ENCODE measurements at places on chromosomes 7 and 10.

DNA sequence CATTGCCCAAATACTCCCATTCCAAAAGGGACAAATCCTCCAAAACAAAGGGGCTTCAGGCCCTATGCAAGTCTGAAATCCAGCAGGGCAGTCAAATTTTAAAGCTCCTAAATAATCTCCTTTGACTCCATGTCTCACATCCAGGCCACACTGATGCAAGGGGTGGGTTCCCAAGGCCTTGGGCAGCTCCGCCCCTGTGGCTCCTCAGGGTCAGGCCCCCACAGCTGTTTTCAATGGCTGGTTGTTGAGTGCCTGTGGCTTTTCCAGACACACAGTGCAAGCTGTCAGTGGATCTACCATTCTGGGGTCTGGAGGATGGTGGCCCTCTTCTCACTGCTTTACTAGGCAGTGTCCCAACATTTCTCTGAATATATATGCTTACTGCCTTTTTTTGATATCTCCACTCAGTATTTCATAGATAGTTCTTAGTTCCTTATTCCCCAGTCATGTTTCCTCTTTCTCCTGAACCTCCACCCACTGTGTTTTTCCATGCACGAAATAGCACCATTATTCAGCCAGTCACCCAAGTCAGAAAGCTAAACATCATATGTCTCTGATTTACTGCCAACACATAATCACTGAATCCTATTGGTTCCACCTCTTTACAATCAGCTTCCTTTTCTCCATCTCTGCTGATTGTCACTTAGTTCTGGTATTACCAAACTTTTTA lies 172.6 kb upstream of the CACNA2D1 start:
- no peak for DNase-seq

DNA sequence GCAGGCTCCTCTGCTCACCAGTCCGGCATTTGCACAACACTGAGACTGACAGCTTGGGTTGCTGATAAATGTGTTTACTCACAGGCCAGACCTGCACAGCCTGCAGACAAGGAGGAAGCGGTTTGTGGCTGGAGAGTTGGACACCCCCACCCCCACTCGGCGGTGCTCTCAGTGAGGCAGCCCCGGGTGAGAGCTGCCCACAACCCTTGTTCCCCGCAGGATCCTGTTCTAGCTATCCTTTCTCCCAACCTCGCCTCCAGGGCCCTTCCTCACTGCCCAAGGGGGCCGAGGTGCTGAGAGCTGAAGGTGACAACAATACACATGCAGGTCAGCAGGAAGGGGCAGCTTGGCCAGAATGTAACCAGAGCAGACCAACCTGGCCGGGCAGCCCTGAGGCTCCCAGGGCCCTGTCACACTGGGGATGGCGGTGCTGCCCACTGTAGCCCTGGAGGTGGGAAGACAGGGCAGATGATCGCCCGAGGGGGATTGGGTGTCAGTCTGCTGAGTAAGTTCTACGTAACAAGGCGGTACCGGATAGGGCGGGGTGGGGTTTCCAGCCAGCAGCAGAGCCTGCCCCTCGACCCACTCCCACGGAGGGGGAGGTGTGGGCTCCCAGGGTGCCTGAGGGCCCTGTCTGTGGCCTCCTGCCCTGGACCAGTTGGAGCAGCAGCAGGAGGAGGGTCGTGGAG lies 2.1 kb upstream of the ADAM8 start:
- DNase-seq, result peak; percentile 40

DNA sequence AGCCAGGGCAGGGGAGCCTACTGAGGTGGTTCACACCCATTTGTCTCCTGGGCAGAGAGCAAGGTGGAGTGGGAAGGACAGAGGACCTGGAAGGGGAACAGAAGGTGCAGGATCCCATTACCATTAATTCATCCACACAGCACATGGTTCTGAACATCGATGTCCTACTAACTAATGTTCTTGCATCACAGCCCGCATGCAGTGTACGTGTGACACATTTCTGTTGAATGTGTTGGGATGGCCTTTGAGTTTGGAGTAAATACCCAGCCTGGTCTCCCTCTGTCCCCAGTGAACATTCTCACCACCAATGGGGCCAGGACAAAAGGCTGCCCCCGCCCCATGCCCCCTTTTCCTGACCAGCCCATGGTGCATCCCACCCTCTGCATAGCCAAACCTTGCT lies 46.3 kb downstream of the FAM241B start:
- no peak for DNase-seq

DNA sequence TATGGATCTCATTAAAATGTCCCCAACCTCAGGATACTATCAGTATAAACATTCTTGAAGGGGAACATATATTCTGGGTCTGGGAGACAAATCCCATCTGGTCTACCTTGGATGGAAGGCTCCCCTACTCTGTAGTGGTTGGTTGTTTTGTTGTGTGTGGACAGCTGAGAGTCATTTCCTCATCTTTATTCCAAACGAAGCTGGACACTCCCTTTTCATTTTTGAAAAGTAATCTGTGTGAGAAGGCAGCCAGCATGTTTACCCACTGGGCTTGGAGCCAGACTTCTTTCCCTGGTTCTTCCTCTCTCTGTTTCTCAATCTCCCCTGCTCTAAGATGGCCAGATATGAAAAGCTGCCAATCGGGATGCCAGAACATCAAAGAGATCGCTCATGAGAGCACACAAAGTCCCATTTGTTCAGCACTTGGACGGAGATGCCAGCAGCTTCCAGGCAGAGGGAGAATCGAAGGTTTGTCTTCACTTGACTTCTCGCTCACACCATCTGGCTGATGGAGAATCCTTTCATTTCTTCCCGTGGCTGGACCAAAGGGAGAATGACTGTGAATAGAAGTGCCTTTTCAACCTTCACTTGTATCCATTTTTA lies 108.1 kb upstream of the AGR3 start:
- peak; percentile 91 for DNase-seq

GRCh38 chr10:1361411-1362105 lies 305.4 kb downstream of the WDR37 start:
- DNase-seq, result no peak

DNA sequence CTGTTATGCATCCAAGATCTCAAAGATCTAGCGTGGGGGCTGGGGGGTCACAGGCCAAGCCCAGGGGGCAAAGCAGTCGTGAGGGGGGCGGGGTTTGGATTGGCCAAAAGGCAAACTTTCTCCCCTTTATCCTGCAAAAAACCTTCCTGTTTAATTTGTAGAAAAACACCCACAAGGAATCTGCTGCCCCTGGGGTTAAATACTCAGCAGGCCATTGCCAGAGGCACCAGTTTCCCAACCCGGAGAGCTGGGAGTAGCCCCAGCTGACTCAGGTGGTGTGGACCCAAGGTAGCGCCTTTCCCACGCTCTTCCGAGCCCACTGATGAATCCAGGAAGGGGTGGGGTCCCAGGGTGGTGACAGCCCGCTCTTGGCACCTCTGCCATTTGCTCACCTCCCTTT lies 21.4 kb downstream of the KCP start:
- no peak for DNase-seq

DNA sequence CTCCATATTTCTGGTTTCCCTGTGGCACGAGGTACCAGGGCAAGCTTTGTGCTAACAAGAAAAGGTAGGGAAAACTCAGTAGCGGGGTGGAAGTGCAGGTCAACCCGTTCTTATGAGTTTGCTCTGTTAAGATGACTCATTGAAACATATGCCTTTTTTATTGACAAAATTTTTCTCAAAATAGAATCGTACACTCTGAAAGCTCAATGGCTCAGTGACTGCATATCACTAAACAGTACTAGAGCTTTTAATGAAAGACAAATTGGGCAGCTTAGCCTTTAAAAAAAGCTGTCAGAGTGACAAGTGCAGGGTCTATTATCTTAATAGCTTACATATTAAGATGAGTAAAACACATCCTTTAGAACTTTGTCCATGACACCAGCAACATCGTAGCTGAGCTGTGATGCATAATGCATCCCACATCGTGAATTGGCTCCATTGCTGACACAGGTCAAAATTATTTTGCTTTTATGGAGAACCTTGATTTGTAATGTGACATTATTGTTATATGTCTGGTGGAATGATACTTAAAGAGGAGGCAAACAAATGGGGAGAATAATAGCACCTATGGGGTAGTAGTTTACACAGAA lies 264.4 kb downstream of the ETV1 start:
- DNase-seq, result no peak

GRCh38 chr7:20745702-20746101 lies 41.0 kb downstream of the SP8 start:
- no peak for DNase-seq

DNA sequence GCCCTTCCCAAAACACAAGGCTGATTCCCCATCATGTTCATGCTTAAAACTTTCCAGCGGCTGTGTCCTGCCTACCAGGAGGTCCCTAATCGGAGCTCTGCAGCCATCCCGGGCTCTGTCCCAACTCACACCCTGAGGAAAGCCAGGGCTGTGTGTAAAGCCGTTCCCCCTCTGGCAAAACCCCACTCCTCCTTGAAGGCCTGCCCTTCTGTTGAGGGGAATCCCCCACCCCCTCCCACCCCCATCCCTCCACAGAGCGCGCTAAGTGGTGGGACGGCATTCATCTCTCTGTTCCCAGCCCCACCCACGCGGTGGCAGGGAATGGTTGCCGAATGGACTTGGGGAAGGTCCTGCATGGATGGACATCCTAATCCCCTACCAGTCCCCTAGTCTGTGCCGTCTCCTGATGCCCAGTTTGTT lies 667 bp upstream of the TMEM120A start:
- no peak for DNase-seq

- DNase-seq, result no peak
These were observed 130.1 kb downstream of the NEBL start for GRCh38 chr10:20767028-20767427.

GRCh38 chr10:61898435-61898778 lies 3.1 kb upstream of the ARID5B start:
- peak; percentile 73 for DNase-seq

DNA sequence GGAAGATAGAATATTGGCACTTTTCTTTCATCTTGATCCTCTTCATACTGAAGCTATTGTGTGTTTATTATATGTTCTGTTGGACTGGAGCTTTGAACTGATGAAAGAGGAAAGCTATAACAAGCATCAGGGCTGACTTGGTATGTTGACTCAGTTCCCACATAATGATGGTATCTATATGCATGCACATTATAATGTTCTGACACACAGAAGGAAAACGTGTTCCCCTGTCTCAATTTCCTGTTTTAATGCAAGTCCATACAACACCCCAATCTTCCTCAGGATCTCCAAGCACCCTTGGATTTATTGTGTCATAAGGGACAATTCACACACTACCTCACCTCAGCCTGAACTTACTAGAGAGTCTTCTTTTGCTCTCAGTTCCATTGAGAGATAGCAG lies 8.3 kb upstream of the WASL start:
- DNase-seq, result no peak

GRCh38 chr7:37683246-37684120 lies at the start of gene GPR141:
Gene GPR141 (plus strand): TSS chr7:37683766. CDS start chr7:37740394, 56,628 bp downstream.
- DNase-seq, result peak; percentile 24

DNA sequence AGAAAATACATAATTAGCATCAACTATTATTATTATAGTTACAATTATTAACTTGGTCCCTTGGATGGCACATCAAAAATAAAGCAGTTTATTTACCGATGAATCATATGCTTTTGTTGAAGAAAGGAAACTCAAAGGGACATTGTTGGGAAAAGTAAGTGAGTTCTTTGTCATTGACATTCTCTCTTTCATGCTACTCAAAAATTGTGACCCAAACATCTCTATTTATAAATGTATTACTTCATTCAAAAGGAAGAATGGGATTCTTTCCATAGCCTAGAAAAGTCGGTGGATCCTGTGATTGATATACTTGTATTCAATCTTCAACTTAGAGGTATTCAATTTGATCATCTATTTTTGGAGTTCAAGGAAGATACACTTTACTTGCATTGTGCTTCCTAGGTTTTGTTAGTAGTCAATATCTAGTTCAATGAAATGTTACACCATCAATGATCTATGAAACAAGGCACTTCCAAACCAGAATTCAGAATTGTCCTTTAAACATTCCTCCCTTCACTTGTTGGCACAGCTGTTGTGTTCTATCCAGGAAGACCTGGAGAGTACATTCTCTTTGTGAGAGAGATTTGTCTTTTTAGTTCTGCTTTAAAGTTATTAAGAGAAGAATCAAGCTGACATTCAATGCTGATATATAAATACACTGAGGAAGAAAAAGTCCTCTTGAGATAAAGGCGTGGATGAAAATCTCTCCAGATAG lies 235.2 kb downstream of the TMEM26 start:
- no peak for DNase-seq

DNA sequence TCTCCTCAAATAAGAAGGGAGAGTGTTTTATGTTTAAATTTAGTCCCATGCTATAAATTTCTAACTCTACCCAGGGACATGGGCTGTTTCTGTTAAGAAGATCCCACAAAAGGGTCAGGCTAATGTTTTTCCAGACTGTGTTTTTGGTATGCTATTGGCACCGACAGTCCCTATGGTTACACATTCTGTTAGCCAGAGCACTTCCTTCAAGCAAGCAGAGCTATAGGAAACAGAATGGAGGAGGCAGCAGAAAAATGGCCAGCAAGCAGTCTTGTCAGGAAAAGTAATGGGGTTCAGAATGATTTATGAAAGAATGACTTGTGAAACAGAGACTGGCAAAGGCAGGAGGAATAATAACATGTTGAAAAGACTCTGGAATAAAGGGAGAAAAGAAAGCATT lies 44.8 kb upstream of the PHYHIPL start:
- no peak for DNase-seq

- no peak for DNase-seq
These were observed 1.0 kb upstream of the FAM20C start for GRCh38 chr7:191105-191980.

DNA sequence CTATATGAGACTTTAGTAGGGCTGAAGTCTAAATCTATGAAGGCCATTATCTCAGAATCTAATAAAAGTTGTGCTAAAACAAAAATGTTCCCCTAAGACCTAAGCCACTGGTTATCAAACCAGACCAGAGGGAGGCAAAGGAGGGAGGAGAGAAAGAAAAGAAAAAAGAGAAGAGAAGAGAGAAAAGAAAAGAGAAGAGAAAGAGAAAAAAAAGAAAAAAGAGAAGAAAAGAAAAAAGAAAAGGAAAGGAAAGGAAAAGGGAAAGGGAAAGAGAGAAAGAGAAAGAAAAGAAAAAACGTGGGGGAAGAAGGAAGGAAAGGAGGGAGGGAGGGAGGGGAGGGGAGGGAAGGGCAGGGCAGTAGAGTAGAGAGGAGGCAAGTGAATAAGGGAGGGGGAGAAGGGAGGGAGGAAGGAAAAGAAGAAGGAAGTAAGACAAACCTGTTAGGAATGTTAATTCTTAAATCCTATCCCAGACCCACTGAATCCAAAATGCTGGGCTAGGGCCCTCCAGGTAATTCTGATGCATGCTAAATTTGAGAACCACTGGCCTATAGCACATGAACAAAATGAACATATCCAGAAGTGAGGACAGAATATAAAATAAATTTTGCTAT lies 98.9 kb downstream of the TPK1 start:
- DNase-seq, result no peak

- DNase-seq, result peak; percentile 7
These were observed 72.6 kb downstream of the OSBPL3 start for GRCh38 chr7:24907311-24907886.

DNA sequence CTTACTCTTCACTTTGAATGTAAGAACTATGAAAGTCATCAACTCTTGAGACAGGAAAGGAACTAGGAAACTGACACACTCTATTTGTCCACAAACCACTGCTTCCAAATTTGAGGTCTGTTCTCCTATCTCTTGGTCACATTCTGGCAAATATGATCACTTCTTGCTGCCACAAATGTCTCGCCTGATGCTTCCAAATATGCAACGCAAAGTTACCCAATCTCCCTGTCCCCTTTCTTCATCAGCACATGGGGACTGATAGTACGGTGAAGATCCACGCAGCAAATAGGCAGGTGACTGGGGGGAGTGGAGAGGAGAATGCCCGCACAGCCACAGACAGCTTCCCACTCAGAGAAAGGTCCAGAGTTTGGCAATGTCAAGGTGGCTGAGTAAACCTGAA lies 92.6 kb upstream of the TCF7L2 start:
- DNase-seq, result no peak

GRCh38 chr10:48610585-48611093 lies 5.8 kb upstream of the ARHGAP22 start:
- no peak for DNase-seq
